ENCODE measurements at places on chromosomes 3 and 15.

- no peak for DNase-seq
These were observed 12.8 kb upstream of the MAGEF1 start for GRCh38 chr3:184724699-184725098.

DNA sequence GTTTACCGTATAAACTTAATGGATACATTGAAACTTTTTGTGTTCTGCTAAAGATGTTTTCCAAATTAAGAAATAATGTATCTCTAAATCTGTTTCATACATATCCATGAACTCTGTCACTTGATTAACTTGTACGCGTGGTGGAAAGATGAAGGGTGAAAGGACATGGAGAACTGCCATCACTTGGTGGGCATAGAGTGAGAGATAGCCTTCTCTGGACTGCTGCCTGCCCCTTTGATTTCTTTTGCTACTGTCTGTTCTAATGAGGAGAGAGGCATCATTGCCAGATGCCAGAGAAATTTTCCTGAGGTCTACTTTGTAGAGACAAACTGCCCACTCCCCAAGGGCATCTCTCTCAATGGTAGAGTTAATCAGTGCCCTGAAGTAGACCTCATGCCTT lies 120.5 kb downstream of the SLMAP start:
- DNase-seq, result no peak

DNA sequence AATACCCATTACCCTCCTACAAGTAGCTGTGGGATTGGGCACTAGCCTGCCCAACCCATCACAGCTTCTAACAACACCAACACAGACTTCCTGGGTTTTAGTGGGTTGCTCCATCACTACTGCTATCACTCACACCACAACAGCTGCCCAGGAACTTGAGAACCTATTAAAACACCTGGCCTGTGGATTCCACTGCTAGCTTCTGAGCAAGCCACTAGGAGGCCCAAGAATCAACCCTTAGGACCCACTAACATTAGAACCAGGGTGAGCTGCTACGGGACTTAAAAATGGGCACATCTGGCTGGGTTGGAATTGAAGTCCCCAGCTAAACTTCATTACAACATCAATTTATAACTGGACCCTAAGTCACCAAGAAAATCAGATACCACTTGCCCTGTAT lies 113.2 kb upstream of the TP63 start:
- no peak for DNase-seq

DNA sequence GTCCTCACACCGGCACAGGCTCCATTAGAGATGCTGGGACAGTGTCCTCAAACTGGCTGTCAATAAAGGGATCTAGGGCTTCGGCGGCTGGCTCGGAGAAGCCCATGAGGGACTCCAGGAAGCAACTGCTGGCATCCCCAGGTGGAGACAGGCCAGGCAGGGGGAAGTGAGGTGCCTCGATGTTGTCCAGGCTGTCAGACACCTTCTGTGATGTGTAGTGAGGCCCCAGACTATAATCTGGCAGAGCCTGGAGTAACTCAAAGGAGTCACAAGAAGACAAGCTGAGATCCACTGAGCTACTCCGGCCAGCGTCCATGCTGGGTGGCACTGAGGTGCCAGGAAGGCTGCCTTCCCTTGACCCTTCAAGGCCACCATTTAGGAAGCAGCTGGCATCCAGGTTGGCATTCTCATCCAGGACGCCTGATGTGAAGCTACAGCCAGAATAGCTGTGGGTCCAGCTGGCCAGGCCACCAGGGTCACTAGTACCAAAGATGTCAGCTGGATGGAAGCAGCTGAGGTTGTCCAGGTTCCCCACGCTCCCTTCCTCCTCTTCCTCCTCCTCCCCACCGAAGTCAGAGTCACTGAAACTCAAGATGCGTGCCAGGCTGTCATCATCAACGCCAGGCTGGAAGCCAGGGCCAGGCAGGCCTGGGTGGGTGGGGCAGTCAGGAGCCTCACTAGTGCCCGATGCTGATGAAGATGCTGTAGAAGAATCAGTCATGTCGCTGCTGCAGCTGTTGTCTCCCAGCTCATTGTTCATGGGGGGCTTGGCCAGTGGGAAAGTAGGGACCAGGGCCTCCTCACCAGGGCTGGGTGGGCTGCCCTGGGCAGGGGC lies 10.1 kb downstream of the CSRNP1 start:
- no peak for DNase-seq

GRCh38 chr3:112357930-112358780 lies 25.2 kb downstream of the CD200 start:
- DNase-seq, result no peak

GRCh38 chr3:100401674-100402041 lies 319 bp downstream of the LNP1 start:
- peak; percentile 28 for DNase-seq

GRCh38 chr15:75348034-75348561 lies 1.3 kb downstream of the NEIL1 start:
- no peak for DNase-seq
